Erythroblast (primary cell): ENCODE measurements at places on chromosomes 5 and 9.
A peak's percentile ranks its signal among the peaks of the same experiment; 100 is the strongest.

DNA sequence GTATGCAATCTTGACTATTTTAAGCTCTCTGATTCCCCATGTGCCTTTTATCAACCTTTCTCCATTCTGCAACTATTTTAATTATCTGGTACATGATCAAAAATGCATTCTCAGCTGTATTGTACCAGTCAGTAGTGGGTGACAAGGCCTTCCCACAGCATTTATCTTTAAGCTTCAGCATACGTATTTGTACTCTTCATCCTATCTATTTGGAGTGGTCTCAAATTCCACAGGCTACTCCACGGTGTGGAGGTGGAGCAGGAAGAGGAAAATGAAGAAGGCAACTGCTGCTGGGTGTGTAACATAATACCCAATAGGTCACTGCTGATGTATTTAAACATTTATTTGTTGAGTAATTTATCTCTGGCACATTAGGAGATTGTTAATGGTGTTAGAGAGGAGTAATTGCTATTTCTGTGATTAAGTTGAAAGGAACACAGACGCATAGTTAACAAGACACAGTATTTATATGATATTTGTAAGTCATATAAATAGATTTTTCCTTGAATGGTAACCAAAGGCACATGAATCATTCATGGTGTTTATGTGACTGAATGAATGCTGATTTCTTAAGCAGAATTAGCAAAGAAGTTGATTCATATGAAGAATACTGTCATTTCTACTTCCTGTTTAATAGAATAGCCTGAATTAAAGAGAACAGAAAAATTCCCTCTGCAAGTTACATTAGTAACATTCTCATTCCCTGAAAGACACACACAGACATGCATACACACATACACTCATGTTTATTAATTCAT lies 153.8 kb upstream of the NR3C1 start:
- peak; percentile 2 for DNase-seq

- no peak for DNase-seq
These were observed 159.8 kb upstream of the KLF9 start for GRCh38 chr9:70574151-70574837.

- no peak for DNase-seq
These were observed 53.8 kb downstream of the PDZD2 start for GRCh38 chr5:31692561-31693221.

GRCh38 chr5:149616727-149617285 lies 35.5 kb downstream of the ARHGEF37 start:
- no peak for DNase-seq

GRCh38 chr9:88651682-88652633 lies 117.0 kb downstream of the NXNL2 start:
- DNase-seq, result no peak

- DNase-seq, result no peak
These were observed 228.6 kb downstream of the NR3C1 start for GRCh38 chr5:143174714-143175398.

DNA sequence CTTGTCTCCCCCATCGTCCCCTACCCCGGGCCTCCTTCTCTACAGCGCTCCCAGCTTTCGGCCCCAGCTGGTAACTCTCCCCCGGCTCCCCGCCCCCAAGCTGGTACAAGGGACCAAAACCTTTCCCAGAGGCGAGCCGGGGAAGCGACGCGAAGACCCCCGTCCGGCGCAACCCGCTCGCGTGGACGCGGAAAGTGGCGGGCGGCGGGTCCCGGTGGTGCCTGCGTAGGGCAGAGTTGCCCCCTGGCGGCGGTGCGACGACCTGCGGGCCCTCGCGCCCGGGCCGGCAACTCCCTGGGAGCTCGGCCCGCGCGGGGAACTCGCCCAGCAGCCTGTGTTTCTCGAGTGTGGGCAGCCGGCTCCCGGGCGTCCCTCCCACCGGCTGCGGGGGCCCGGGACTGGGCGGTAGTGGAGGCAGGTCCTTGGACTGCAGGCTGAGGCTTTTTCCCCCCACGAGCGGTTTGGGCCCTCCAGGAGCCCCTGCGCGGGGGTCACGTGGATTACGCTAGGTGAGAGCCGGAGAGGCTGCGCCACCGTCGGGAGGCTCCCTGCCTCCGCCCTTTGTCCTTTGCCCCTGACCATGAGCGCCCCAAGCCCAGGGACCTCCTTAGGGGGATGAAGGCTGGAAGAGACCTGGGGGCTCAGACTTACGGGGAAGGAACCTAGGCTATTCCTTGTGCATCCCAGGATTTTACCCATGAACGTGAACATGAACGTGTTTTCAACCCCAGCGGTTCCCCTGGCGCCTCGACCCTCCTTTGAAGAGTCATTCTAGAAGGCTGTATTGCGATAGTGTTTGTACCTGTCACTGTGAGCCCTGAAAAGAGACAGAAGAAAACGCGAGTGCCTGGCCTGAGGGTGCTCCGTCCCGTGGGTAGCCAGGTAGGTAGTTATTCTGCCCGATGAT lies 2.9 kb upstream of the FOXD1 start:
- peak; percentile 84 for DNase-seq

- peak; percentile 41 for DNase-seq
These were observed 68.5 kb downstream of the FOXD1 start for GRCh38 chr5:73380041-73380440.

GRCh38 chr9:111969061-111969460 lies 72.4 kb downstream of the UGCG start:
- no peak for DNase-seq

GRCh38 chr5:148151872-148152271 lies 16.5 kb upstream of the SPINK14 start:
- DNase-seq, result no peak

- no peak for DNase-seq
These were observed 221.2 kb downstream of the DMRT2 start for GRCh38 chr9:1271367-1271766.

DNA sequence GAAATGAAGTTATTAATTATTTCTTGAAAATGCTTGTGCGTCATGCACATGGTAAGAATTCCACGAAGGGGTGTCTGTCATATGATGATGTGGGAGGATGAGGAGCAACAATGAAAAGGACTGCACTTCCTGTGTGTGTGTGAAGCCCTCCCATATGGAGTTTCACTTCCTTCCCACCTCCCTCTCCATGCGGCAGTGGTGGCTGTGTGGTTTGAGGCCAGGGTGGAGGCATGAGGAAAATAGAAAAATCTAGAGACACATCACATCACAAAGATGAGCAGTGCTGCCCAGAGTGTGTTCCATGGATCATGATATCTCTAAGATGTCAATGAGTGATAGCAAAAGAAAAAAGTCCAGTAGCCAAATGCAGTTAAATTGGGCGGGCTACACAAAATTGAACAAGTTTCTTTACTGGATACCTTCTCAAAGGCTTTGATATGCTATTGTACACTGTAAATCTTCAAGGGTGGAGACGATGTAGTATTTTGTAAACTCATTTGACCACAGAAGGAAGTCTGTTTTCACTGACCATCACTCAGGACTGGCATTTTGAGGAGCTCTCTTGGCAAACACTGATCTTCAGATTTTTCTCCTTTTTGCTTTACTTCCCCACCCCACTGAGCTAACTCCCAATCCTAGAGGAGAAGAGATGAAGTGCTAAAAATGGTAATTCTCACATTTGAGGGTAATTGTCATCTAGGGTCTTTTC lies 55.7 kb upstream of the EQTN start:
- DNase-seq, result no peak

- no peak for DNase-seq
These were observed 43.8 kb downstream of the HABP4 start for GRCh38 chr9:96493757-96494156.

DNA sequence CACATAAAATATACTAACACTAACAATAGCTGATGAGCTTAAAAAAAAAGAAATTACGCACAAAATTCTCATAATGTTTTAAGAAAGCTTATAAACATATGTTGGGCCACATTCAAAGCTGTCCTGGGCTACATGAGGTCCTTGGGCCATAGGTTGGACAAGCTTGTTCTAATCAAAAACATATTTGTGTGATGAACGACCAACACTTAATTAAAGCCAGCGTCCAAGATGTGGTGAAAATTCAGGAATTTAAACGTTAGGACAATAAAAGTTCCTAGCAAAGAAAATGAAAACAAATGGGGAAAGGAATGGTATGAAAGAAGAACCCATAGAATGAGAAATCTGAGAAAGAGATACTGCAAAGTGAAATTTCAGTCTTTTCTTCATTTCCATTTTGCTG lies 429.6 kb upstream of the DMAC1 start:
- no peak for DNase-seq

DNA sequence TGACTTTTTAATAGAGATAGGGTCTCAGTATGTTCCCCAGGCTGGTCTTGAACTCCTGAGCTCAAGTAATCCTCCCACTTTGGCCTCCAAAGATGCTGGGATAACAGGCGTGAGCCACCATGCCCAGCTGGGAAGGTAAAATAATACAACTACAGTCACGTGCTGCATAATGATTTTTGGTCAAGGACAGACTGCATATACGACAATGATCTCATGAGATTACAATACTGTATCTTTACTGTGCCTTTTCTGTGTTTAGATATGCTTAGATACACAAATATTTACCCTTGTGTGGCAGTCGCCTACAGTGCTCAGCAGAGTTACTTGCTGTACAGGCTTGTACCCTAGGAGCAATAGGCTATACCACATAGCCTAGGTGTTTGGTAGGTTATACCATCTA lies 14.2 kb upstream of the IRF1 start:
- DNase-seq, result no peak

DNA sequence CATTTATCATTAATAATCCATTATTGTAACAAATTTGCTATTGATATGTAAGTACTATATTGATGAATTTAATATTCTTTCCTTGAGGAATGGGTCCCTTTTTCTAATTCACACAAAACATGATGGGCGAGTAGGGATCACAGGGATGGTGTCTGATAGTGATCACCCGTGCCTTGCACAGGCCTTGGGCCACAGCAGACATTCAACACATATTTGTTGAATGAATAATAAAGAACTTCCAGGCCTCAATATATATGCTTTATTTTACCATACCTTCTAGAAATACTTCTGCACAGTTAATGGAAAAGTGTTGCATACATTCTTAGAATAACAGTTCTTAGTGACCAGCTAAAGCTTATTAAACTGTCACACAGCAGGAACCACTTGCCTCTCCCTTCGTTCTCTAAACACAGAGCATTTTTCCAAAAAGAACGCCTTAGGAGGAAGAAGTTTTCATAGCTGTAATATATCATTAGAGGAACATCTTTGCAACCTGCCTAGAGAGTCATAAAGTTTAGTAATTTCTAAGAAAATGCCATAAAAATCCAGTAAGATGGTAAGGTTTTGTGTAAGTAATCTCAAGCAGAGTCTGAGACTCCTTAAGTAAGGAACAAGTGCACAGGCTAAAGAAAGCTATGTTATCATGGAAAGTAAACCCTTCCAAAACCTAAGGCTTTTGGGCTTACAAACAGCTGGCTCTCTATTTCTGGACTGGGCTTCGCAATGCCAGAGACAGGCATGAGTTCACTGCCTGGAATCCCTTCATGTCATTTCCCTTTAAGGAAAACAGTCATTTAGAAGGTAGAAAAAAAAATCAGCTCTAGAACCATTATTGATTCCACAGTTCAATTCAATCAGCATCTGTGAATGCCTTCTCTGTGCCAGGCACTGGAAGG lies 17.7 kb downstream of the TTLL11 start:
- DNase-seq, result no peak

GRCh38 chr5:67900514-67900913 lies 315.0 kb upstream of the PIK3R1 start:
- DNase-seq, result no peak

DNA sequence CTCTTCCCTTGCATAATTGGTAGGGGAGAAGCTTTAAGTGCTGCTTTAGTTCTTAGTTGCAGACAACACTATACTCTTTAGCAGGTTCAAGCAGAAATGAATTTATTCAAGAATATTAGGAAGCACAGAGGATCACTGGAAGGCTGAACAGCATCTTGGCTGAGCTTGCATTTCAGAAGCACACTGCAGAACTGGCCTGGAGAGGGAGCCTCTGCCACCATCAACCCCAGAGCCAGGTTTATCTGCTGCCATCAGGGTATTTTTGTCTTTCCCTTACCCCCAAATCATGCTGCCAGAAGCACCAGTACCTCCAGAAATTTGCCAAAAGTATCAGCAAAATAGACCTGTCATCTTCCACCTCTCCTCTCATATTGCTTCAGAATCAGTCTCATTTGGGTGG lies 440.7 kb downstream of the DMAC1 start:
- no peak for DNase-seq
